ENCODE measurements at places on chromosomes 6 and 20. TPM values are rescaled to one million over a fixed set of nuclear protein-coding genes. Genes with fewer than 3 reads are reported as not detected.

DNA sequence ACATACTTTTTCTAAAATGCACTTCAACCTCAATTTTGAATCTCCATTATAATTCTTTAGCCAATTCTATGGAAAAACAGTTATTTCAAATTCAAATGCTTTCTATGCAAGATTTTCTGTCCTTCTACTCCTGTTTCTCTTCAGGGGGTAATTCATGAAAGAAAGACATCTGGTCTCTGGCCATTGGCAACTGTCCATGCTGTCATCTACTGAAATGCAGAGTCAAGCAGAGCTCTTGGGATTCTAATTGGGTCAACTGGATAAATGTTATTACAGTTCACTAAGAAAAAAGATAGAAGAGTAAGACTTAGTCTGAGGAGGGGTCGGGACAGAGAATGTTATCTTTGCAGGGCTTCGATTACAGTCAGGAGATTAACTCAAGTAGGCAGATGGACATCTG, 22.0 kb upstream of the BMP5 start:
- DNase-seq: no peak

- DNase-seq: no peak
These were observed 409.5 kb upstream of the AGPAT4 start for GRCh38 chr6:161683400-161683799.

HLA-DOA gene
- 70.0 TPM for total RNA-seq

- no peak for DNase-seq
These were observed 117.9 kb downstream of the GMDS start for GRCh38 chr6:2127484-2127911.

RSPH4A gene
- total RNA-seq: not detected

GRCh38 chr6:136429264-136430065, 120.8 kb downstream of the MAP7 start:
- DNase-seq: no peak

Data from Karpas-422 (cell line).